Fibroblast of lung (primary cell): ENCODE measurements at places on chromosomes 5 and 9.

DNA sequence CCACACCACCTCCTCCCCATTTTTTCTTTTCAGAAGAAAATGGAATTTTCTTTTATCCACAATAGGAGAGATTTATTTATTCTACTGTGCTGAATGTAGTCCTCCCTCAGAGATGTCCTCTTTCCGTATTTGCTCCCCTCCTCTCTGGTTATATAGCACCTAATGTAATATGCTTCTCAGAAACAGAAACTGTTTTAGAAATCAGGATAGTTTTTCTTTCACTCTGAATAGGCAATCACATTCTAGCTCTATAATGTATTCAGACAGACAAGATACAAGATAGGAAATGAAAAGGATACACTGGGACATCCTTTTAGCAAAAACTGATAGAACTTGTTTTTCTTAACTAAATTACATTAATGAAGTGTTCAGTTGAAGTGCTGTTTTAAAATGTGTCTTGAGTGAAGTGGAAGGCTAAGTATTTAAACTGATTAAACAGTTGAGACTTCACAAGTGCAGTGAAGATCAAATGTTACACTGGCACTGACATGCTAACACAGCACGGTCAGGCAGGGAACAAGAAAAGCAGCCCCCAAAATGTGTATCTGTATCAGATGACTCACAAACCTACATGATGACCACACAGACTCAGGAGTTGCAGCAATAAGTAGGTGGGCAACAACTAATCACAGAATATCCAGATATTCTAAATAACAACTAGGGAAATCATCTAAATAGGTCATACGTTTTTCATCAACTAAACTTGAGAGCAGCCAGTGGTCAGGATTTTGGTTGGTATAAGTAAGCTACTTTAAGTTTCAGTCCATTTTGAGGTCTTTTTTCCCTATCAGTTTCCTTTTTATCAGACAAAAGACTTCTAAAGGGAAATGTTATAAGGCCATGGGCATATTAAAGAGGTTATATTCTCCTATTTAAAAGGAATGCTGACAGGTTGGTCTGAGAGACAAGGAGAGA lies 260.4 kb downstream of the MLLT3 start:
- no peak for DNase-seq

DNA sequence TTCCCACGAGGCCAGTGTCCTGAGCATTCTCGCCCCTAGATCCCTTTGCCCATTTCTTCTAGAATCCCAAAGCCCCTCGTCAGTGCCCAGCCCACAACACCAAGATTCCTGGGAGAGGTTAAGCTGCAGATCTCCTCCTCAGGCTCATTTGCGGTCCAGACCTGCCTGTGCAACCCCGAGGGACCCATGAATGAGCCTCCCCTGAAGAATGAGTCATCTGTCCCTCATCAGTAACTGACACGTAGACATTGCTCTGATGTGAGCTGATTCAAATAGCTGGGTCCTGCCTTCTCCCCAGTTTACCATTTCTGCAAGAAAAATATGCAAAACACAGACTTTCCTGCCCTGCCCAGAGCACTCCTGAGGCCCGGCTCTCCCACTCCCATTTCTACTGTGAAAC lies 92.8 kb downstream of the ADCY2 start:
- no peak for DNase-seq

- no peak for DNase-seq
Measured at GRCh38 chr9:37309136-37309535, 113.4 kb upstream of the GRHPR start.

- DNase-seq: no peak
Measured at GRCh38 chr9:109064963-109065702, 51.8 kb upstream of the CTNNAL1 start.

GRCh38 chr9:113350107-113350661 lies 843 bp downstream of the BSPRY start:
- no peak for DNase-seq

GRCh38 chr5:14165375-14166106 lies 22.4 kb downstream of the TRIO start:
- DNase-seq: peak; percentile 94

GRCh38 chr5:11153670-11154382 lies 392.8 kb upstream of the DAP start:
- DNase-seq: no peak

DNA sequence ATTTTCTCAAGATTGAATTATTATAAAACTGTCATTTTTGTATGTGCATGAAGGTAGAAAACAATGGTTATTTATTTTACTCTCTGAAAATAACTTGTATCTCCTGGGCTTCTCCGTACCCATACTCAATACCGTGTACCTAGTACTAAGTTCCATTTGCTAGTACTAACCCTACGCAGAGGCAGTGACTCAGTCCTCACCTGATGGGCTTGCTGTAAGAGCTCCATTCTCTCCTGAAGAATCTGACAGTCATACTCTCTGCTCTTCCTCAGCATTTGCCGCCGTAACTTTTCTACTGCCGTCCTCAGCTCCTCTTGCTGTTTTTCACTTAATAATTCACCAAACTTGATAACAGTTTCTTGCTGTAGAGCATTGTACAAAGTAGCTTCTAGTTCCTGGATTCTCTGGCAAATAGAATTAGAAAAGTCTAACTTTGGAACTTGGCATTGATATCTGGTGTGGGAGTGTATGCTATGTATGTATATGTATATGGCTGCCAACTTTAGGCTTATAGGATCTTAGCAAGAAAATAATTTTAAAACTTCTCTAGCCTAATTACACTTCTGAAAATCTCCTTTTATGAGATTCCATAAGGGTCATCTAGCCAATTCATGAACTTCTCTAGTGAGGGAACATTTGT lies 108.0 kb upstream of the DPYSL3 start:
- no peak for DNase-seq

- DNase-seq: peak; percentile 36
Measured at GRCh38 chr5:86837610-86838009, 219.9 kb downstream of the COX7C start.

GRCh38 chr9:89891221-89891590 lies 286.4 kb downstream of the GADD45G start:
- DNase-seq: no peak

DNA sequence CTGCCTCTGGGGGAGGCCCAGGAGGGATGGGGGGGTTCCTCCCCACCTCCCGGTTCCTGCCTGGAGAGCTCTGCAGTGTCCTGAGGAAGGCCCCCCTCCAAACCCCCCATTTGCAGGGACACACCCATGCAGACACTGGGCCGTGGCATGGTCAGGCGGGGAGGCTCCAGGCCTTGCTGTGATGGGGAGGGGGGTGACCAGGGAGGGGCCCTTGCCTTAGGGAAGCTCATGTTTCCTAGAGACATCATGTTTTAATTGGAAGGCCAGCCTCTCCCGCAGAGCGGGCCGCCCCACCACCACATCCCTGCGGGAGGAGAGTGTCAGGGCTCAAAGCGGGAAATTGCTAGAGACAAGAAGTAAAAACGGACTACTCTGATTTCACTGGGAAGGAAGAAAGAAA lies 12.0 kb downstream of the PRRX2 start:
- no peak for DNase-seq

- DNase-seq: no peak
Measured at GRCh38 chr9:72424131-72424530, 59.1 kb upstream of the ZFAND5 start.

GRCh38 chr9:114080195-114080772 lies 2.2 kb upstream of the AMBP start:
- DNase-seq: no peak

DNA sequence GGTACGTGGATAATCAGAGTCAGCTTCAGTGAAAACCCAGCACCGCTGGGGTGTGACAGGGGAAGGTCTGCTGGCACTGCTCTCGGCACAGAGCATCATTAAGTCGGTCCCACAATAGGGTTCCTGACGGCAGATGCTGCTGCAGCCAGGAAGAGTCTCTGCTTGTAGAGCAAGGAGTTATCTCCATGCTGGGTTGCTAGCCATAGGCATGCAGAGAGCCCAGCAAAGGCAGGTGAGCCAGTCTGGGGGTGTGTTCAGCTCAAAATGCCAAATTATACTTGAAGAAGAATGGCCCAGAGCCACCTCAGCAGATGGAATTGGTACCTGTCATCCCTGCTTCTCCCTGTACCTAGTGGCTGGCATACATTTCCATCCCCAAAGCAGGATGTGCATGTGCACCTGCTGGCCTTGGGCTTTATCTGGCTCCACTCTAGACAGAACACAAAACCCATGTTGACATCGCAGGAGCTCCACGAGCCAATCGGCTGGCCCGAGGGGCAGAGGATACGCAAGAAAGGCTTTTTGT lies 100.8 kb downstream of the WDR41 start:
- no peak for DNase-seq

DNA sequence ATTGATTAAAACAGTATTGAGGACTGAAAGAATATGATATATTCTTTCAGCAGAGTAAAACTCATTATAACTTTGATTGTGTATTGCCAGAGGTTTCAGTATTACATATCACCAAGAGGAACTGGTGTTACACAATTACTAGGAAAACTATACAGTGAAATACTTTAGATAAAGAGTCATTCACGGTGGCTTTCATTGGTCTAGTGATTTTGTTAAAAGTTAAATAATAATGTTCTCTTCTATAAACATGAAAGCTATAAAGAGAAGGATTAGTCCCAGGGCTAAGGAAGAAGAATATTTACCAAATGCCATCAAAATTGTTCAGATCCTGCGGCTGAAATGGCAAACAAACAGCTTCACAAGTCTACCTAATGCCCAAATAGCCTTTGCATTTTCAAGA lies 306.2 kb downstream of the SEMA5A start:
- DNase-seq: no peak

- DNase-seq: peak; percentile 41
Measured at GRCh38 chr5:108345541-108346171, 36.2 kb downstream of the FBXL17 start.

DNA sequence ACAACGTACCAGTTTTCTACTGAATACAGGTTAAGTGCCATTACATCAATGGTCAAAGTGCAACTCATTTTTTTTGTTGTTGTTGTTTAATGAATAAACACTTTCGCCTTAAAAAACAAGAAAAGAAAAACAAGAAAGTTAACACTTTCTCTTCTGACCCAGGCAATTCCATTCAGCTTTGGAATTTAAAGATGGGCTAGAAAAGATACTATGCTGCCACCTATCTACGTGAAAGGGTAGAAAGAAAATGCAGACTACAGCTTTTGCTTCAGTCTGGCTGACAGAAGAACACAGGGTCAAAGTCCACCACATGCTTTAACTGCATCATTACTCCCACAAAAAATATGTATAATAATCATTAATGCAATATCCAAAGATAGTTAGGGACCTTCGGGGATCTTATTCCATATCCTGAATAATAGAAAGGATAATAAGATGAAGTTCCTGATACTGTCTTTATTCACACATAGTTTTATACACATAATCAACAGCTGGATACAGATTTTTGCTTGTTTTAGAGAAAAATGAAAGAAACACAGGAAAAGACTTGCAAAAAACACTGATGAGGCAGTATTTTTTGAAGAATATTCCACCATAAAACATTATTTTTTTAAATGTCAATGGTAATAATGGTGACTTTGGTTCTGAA lies 40.4 kb downstream of the ZDHHC21 start:
- peak; percentile 10 for DNase-seq

DNA sequence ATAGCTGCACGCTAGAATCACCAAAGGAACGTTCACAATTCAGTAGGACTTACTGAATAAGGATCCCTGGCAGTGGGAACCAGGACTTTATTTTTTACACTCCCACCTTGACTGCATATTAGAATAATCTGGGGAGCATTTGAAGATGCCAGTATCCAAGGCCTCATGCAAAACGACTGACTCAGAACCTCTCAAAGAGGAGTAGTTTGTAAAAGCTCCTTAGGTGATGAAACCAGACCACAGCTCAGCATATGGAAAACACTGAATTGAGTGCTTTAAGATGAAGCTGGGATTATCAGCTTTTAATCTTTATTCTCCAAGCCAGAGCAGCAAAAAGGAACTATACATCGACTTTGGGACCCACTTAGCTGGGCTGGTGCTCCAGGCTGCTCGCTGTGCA lies 288.3 kb downstream of the MLLT3 start:
- DNase-seq: no peak

DNA sequence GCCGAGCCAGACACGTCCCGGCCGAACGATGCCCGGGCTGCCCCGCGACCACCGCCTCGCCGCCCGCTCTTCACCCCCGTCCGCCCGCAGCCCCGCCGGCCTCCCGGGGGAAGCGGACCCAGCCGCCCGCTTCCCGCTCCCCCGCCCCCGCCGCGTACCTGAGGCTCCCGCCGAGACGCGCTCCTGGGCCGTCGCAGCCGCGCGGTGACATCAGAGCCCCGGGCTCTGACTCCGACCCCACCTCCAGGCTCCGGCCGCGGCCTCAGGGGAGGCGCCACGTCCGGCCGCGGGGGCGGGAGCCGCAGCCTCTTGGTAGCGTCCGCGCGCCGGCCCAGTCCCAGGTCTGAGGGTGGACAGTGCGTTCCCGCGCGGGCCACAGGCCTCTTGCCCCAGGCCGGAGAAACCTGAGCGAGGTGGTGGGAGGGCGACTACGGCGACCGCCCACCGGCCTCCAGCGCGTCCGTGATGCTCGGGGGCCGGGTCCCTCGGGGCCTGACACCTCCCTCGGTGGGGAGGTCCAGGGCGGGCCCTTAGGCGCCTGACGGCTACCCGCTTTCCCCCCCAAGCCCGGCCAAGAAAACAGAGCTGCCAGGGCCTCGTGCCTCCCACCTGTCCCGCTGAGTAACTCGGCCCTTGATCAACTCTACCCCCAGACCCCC lies at the start of gene SHROOM1:
Gene SHROOM1, minus strand, starts transcription at position 212 of the 659 bp plus-strand sequence. CDS start 4,507 bp downstream, outside the sequence.
- peak; percentile 62 for DNase-seq

GRCh38 chr5:3324421-3325101 lies 271.1 kb upstream of the IRX1 start:
- no peak for DNase-seq

- DNase-seq: peak; percentile 31
Measured at GRCh38 chr5:94463739-94464138, 154.7 kb downstream of the KIAA0825 start.

DNA sequence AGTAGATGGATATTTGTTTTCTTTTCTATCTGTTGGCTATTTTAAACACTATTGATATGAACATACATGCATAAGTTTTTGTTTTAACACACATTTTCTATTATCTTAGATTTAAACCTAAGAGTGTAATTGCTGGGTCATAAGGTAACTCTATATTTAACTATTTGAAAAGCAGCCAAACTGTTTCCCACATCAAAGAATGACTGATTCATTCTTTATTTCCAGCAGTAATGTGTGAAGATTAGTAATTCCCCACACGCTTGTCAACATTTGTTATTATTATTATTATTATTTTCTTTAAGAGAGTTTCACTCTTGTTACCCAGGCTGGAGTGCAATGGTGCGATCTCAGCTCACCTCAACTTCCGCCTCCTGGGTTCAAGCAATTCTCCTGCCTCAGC lies 1495.8 kb downstream of the EFNA5 start:
- DNase-seq: peak; percentile 14

DNA sequence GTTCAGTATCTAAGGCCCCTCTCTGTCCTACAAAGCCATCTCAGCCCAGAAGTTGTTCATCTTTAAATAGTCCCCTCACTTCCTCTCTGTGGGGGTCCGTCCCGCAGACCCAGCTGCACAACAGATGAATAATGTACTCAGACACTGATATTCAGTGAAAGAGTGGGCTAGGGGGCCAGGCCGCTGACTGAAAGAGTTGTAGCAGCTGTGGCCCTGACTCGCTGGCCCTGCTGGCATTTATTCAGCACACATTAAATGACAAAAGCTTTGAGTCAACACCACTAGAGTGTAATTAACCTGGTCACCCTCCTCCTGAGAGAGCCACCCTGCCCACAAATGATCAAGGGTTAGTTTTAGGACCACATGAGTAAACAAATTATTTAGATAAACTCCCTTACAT lies 76.3 kb downstream of the MED10 start:
- DNase-seq: no peak
